Transverse colon (tissue), 4 donors: ENCODE measurements at places on chromosomes 7 and 10. TPM values are rescaled to one million over a fixed set of nuclear protein-coding genes. Genes with fewer than 3 reads are reported as not detected.

UCN3 gene
- total RNA-seq = 1.7 TPM

FOXL3 gene
- total RNA-seq = not detected

ATOH7 gene
- total RNA-seq = not detected

CPN1 gene
- total RNA-seq = not detected

ARHGAP19 gene
- 4.5 TPM for total RNA-seq

IL15RA gene
- total RNA-seq = 58.1 TPM
